ENCODE measurements at places on chromosomes 7 and 10.

DNA sequence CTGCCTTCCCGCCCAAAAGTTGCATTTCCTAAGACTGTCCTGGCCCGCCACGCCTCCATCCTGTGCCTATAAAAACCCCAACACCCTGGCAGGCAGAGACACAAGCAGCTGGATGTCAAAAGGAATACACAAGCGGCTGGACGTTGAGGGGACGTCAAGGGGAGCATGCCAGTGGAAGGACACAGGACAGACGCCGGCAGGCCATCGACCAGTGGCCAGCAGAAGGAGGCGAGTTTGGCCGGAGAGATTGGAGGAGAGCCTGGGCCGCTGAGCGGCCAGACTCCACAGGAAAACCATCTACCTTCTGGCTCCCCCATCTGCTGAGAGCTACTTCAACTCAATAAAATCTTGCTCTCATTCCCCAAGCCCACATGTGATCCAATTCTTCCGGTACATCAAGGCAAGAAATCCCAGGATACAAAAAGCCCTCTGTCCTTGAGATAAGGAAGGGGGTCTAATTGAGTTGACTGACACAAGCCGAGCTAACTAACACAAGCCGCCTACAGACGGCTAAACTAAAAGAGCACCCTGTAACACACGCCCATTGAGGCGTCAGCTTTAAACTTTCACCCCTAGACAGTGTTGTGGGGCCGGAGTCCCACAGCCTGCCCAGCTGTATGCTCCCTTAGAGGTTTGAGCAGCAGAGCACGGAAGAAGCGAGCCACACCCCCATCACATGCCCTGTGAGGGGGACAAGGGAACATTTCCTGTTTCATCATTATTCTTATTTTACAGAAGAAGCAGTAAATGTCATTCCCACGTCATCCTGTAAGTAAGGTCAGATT is 150.3 kb upstream of the PHYHIPL start:
- DNase-seq: no peak

DNA sequence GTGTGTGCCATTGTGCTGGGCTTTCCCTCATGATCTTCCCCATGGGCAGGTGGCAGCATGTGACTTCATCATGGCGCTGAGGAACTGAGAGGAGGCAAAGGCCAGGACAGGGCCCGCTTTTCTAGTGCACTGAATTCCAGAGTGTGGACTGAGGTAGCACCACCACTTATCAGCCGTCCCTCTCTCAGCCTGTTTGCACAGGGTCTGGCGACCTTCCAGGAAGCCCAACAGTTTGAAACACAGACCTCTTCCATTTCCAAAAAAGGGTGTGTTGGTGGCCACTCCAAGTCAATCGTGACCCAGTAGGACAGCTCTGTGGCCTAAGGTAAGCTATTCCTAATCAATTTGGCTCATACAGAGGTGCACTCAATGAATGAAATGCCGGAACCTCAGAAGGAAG is 4.4 kb downstream of the DNAJC30 start:
- no peak for DNase-seq

- DNase-seq: peak; percentile 64
Measured at GRCh38 chr7:20778063-20778721, 8.5 kb downstream of the SP8 start.

- no peak for DNase-seq
Measured at GRCh38 chr10:129548600-129548999, 81.6 kb downstream of the MGMT start.

- DNase-seq: peak; percentile 79
Measured at GRCh38 chr7:26291699-26292538, at the start of gene SNX10. TSS of gene SNX10 (plus strand) at chr7:26291862. CDS start at chr7:26346443, 54,581 bp downstream.

- no peak for DNase-seq
Measured at GRCh38 chr10:93336110-93336509, 146.0 kb downstream of the MYOF start.

GRCh38 chr7:6579446-6579845 is 2.2 kb downstream of the ZDHHC4 start:
- peak; percentile 10 for DNase-seq

DNA sequence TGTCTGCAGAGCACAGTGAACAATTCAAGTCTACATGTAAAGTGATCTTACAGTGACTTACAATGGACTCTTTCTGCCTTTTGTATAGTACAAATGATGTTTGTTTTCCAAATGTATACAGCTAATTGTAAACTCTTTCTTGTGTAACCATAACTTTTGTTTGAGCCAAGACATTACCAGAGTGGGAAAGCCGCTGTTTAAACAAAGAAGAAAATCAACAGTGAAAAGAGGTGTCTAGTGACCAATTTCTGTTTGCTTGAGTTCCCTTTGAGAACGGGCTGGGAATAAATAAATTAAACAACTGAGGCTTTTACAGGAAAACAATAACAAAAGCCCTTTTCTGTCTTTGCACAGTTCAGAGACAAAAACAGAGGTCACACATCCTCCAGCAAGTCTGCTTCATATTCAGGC is 1163.4 kb downstream of the CNTNAP2 start:
- no peak for DNase-seq

DNA sequence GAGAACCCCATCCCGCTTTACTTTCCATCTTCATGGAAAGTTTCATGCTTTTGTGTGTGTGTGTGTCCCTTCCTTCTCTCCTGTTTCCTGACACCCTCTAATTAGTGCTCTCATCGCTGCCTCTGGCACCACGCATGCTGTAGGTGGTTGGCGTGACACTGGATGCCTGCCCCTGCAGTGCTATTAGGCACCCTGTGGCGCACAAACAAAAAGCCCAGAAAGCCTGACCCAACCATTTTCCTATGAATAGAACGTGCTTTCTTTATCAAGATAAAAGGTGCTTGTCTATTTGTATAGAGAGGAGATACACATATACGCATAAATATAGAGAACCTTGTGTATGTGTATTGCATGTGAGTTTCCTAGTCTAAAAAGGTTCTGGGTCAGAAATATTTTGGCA is 120.8 kb upstream of the CDCA7L start:
- DNase-seq: no peak

GRCh38 chr7:14806891-14807290 is 95.7 kb downstream of the DGKB start:
- no peak for DNase-seq

DNA sequence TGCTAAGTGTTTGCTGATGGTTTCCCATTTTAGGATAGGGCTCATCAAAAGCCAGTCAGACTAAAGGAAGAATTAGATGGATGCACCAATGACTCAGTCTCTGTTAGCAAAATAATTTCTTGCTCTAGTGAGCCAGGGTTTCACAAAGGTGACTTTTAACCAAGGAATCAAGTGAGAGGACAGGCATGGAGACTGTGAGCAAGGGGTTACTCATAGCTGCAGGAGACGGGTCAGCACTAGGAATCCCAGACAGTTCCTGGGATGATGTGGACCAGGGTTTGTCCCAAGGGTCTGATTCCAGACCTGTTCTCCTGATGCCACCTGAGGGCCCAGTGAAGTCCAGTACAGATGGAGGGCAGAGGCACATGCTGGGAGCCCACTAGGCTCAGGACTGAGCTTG is 138.1 kb downstream of the NOC3L start:
- DNase-seq: no peak

- no peak for DNase-seq
Measured at GRCh38 chr10:78412605-78413004, 378.9 kb downstream of the RPS24 start.

GRCh38 chr7:147053746-147054145 is 937.1 kb downstream of the CNTNAP2 start:
- no peak for DNase-seq

GRCh38 chr7:28558236-28558635 is 145.9 kb downstream of the CREB5 start:
- DNase-seq: no peak

DNA sequence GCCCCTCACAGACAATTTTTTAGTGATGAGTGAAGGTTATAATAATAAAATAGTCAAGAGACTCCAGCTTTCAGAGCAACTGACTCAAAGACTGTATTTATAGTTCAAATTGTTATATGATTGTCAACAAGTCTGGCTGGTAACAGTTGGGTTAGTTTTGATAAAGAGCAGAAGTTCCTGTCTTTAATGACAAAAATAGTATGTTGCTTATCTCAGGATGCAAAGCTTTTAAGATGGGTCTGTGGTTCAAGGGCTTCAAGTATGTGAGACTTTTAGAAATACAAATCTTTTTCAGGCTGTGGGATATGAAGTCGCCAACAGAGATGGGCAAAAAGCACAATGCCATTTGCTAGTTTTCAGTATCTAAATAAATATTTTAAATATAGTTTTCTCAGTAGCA is 118.4 kb downstream of the ABCA13 start:
- DNase-seq: no peak

- DNase-seq: no peak
Measured at GRCh38 chr10:114575417-114576131, 82.5 kb downstream of the ABLIM1 start.

GRCh38 chr7:115707258-115708012 is 323.1 kb downstream of the TFEC start:
- peak; percentile 69 for DNase-seq

GRCh38 chr10:119409385-119409784 is 133.1 kb downstream of the RGS10 start:
- DNase-seq: no peak

DNA sequence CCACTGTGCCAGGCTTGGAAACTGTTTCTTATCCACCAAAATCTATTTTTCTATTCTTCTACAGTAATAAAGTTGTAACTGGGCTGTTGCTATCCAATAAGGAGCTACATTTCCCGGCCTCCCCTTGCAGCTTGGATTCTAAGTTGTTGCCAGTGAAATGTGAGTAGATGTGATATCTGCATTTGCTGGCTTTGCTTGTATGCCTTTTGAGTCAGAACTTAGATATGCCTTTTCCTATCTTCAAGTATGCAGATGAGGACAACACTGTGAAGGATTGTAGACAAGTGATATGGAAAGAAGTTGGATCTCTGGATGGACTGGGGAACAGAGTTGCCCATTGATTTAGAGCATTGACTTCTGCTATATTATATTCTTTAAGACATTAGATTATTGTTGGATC is 236.9 kb downstream of the REEP3 start:
- no peak for DNase-seq

DNA sequence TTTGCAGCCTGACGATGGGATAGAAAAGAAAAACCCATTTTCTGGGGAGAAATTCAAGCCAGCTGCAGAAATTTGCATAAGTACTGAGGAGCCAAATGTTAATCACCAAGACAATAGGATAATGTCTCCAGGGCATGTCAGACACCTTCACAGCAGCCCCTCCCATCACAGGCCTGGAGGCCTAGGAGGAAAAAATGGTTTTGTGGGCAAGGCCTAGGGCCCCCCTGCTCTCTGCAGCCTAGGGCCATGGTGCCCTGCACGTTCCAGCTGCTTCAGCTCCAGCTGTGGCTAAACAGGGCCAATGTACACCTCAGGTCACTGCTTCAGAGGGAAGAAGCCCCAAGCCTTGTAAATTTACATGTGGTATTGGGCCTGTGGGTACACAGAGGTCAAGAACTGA is 158.2 kb downstream of the VWC2 start:
- DNase-seq: no peak
